ENCODE measurements at places on chromosomes 5 and 9. TPM values are rescaled to one million over a fixed set of nuclear protein-coding genes. Genes with fewer than 3 reads are reported as not detected.

SETX gene
- total RNA-seq, result 70.5 TPM

ANKRD31 gene
- total RNA-seq, result 0.28 TPM

GRIN1 gene
- total RNA-seq, result not detected

SPAG8 gene
- 1.2 TPM for total RNA-seq

DNA sequence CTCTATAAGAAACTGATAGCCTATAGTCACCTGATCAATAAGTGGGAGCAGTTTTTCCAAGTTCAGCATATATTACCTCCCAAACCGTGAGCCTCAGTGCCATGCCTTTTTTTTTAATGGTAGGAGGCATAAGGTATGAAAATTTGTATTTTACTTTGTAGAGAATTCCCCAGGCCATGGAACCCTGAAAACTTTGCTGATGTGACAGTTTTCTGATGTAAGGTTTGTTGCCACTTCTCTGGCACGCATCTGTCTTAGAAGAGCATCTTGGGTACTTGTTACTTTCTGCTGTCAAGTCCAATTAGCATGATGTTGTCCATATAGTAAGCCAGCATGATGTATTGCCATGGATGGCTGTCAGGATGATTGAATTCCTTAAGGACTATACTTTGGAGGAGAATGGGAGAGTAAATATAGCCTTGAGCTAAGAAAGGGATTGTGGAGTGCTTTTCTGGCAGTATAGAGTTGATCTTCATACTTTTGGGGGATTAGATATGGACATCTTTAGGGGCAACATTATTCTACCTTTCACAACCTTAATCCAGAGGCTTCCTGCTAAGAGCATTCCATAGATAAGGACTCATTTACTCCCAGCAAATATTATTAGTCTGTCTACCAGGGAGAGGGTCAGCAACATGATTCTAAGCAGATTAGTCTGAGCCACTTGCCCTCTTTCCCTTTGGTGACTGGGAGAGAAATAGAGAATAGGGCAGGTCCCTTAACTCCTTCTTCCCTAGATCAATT, 389.6 kb downstream of the YTHDC2 start:
- H3K4me3 ChIP-seq, result no peak overlapping the region
- no peaks in the 10 kb centered on the region for H3K27me3 ChIP-seq
- no peak for DNase-seq
- no peaks in the 10 kb centered on the region for H3K4me1 ChIP-seq
- no peaks in the 10 kb centered on the region for H3K36me3 ChIP-seq

DNA sequence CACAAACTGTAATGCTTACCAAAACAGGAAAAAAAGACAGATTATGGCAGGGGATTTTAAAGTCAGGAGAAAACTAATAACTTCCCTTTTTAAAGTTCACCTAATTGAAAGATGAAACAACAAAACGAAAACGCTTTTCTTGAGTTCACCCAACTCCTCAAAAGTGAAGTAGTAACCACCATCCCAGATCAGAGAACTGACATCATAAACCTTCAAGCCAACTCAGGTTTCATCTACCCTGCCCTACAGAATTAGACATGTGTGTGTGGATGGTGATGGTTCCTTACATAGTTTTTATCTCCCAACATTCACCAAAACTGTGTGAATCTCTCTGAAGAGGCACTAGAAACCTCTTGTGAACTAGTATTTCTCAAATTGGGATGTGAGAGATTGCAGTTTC, 195.2 kb upstream of the PTGER4 start:
- no peaks in the 10 kb centered on the region for H3K27me3 ChIP-seq
- no peak overlapping the region for H3K4me3 ChIP-seq
- no peak for DNase-seq
- peaks cover 64% of the 10 kb centered on the region for H3K4me1 ChIP-seq
- H3K36me3 ChIP-seq, result peaks cover 15% of the 10 kb centered on the region

DNA sequence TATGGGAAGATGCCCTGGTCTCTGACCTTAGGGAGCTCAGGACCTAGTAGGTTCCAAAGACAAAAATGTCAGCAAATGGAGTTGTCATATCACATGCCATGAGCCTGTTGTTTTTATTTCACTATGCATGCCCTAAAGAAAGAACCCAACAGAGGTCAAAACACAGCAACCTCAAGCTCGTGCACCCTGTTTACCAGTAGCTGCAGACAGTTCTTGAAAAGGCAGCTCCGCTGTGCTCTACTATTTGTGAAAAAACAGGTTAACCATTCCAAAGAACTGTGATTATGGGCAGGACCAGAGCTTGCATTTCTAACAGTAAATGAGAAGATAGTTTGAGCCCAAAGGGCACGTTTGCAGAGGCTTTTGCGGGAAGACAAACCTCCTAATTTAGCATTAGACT, 22.8 kb downstream of the ITK start:
- peaks cover 88% of the 10 kb centered on the region for H3K4me1 ChIP-seq
- peak overlapping the region; percentile 86 for H3K27ac ChIP-seq
- peak overlapping the region; percentile 45 for H3K4me3 ChIP-seq
- peaks cover 75% of the 10 kb centered on the region for H3K36me3 ChIP-seq
- no peaks in the 10 kb centered on the region for H3K27me3 ChIP-seq

- H3K36me3 ChIP-seq, result no peaks in the 10 kb centered on the region
- no peak overlapping the region for H3K27ac ChIP-seq
- no peaks in the 10 kb centered on the region for H3K4me1 ChIP-seq
Measured at GRCh38 chr9:69633716-69634115, 38.5 kb downstream of the APBA1 start.
